ENCODE measurements at places on chromosomes 5 and 9.
A peak's percentile ranks its signal among the peaks of the same experiment; 100 is the strongest.

GRCh38 chr9:115232181-115232774 lies 114.3 kb upstream of the TNC start:
- DNase-seq, result no peak

DNA sequence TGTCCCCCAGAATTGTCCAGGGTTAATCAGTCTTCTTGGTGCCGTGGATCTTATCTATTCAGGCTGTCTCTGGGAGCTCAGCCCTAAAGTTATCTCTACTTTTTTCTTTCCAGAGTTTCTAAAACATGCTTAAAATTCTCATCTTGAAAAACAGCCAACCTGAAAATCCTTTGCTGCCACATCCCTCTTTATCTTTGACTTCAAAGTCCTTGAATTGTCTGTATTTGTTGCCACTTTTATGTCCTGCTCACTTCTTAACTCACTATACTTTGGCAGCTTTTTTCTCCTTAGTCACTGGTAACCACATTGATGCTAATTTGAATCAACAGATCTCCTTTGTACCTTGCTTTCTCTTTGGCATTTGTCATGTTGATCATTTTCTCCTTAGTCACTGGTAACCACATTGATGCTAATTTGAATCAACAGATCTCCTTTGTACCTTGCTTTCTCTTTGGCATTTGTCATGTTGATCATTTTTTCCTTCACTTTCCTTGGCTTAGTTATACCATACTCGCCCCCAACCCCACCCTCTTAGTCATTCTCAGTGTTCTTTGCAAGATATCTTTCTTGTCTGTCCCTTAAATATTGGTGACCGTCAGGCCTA lies 8.5 kb downstream of the DMXL1 start:
- DNase-seq, result no peak

GRCh38 chr5:11904265-11904906 lies at the start of gene CTNND2:
Gene CTNND2 (minus strand): TSS chr5:11904446. CDS start chr5:11903853, 593 bp downstream.
- no peak for DNase-seq

- DNase-seq, result no peak
Measured at GRCh38 chr9:20325008-20325407, 297.3 kb downstream of the MLLT3 start.

DNA sequence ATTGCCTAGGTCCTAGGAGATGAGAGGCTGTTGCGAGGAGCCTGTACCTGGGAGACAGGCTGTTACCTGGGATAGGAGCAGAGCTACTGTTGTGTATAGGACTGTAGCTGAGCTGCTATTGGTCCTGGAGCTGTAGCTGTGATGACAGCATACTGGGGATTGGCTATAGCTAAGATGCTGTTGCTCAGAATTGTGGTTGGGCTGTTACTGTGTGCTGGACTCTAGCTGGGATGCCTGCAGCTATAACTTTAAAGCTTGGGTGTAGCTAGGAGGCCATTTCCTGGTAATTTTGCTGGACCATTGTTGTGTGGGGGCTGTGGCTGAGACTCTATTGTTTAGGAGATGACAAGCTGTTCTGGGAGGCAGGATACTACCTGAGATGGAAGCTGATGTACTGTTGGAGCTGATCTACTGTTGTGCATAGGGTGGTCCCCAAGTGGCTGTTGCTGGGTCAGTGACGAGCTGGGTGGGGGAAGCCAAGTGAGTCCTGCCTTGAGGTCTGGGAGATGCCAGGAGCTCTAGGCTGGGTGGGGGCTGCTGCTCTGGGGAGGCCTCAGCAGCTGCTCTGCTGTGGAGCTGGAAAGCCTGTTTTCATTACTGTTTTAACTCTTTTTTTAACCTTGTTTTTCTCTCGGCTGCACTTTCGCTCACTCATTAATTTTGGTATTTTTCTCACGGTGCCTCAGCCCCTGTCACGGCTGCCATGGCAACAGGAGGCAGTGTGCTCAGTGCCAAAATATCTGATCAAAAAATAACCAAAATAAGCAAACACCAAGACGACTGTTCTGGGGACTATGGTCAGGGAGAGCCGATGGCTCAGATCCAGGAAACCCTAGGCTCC lies 3.0 kb upstream of the PCDH1 start:
- no peak for DNase-seq

GRCh38 chr9:92669527-92669889 lies 423 bp downstream of the IPPK start:
- peak; percentile 7 for DNase-seq

DNA sequence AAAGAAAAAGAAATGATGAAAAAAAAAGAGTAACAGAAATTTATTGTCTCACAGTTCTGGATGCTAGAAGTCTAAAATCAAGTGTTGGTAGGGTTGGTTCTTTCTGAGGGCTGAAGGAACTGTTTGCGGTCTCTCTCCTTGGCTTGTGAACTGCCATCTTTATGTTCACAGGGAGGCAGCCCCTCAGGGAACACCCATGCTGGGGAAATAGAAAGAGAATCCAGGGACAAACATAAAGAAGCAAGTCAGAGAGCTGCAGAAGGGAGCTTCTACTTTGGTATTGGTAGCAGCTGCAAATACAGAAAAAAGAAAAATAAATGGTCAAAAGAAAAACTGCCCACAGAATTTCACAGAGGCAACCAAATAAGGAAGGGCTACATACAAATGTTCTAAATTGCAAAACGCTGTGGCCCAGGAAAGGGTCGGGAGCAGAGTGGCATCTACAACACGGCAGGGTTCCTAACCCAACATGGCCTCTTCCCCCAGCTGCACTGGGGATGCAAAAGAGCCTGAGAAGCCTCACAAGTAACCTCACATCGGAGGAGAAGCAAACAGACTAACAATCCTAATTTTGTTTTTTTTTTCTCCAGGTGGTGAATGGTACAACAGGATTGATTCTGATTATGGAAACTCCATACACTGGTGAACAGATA lies 37.4 kb downstream of the ELOVL7 start:
- DNase-seq, result no peak

GRCh38 chr9:136627703-136628102 lies 35.0 kb upstream of the EGFL7 start:
- DNase-seq, result no peak

GRCh38 chr5:107289030-107289714 lies 381.6 kb downstream of the EFNA5 start:
- DNase-seq, result no peak

All from stimulated activated CD8-positive, alpha-beta memory T cell treated with anti-CD3 and anti-CD28 coated beads, Interleukin-2, amount 100 ng/mL, for 1 hour (primary cell).